ENCODE measurements at places on chromosomes 3 and 15.

- no peak for DNase-seq
These were observed 14.1 kb downstream of the LYSMD4 start for GRCh38 chr15:99719096-99719541.

GRCh38 chr3:135499426-135499825 lies 466.1 kb upstream of the PPP2R3A start:
- DNase-seq = no peak

DNA sequence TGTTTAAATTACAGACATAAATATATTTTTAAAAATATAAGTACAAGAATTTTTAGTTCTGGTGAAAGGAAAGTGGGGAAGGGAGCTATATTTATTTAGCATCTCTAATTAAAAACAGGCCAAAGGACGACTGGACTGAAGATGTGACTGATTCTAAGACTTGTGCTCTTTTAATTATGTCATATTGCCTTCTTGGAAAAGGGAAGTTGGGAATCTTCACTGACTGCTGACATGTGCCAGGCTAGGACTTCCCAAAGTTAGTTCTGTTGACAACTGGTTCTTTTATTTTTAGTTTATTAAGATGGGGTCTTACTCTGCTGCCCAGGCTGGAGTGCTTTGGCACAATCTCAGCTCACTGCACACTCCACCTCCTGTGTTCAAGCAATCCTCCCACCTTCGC lies 13.5 kb downstream of the CNOT10 start:
- no peak for DNase-seq

DNA sequence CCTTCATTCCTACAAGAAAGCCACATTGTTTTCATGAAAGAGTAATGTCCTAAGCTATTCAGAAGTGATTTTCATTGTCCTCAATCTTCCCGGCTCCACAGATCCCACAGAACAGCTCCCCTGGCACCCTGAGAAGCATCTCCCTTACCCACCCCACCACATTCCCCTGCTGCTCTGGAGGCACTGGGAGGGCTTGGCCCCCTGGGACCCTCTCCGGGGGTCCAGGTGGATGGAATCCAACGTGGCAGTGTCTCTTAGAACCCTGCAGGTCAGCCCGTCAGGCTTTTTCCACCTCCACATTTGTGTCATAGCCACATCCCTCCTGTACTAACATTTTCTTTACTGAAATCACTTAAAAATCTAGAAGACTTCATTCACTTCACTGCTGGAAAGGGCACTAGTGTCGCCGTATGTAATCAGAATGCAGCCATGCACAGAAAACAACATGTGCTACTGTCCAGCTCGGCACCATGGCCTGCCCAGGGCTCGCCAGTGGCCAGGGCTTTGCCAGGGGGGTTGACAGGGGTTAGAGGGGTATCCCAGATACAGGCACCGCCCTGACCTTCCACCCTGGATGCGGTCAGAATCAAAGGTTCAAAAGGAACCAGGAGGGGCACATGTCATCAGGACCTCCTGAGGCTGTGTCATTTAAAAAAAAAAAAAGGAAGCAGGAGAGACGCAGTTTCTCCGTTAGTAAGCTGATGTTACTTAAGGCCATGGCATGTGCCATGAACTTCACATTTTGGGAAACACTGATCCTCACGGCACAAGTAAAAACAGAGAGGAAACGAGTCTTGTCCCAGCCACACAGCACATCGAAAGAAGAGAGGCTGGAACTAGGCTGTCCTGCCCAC lies 106.3 kb downstream of the LSM3 start:
- DNase-seq = no peak

GRCh38 chr15:58066042-58066867 lies 744 bp upstream of the ALDH1A2 start:
- DNase-seq = peak; percentile 1

DNA sequence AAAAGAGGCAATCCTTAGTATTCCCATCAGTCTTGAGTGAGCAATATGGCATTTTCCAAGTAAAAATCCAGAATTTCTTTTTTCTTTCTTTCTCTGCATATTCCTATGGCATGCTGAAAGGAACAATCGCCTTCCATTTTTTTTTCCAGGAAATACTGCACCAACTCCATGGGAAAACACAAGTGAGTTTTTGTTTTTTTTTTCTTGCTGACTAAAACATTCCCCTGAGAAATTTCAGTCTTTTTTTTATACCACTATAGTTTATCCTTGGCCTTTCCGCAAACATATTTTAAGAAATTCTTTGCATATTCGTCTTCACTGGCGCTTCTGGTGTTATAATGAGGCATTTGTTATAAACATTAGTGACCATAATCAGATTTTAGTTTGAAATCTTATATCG lies 429.6 kb upstream of the MDFIC2 start:
- no peak for DNase-seq

DNA sequence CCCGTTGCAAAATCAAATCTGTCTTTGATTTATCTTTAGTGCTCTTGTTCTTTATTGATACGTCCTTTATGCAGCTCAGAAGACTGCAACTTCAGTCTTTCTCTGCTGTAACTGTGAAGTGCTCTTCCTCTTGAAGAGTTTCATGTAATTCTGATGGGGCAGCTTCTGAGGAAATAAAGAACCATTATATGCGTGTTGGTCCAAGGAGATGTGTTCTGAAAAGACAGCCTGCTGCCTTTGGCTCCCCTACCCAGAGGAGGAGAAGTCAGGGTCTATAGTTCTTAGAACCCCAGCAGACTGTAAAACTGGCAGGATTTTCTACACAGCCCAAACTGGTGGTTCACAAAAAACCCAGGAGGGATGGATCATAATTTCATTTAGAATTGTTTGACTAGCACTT lies 22.4 kb upstream of the ABHD10 start:
- DNase-seq = no peak

DNA sequence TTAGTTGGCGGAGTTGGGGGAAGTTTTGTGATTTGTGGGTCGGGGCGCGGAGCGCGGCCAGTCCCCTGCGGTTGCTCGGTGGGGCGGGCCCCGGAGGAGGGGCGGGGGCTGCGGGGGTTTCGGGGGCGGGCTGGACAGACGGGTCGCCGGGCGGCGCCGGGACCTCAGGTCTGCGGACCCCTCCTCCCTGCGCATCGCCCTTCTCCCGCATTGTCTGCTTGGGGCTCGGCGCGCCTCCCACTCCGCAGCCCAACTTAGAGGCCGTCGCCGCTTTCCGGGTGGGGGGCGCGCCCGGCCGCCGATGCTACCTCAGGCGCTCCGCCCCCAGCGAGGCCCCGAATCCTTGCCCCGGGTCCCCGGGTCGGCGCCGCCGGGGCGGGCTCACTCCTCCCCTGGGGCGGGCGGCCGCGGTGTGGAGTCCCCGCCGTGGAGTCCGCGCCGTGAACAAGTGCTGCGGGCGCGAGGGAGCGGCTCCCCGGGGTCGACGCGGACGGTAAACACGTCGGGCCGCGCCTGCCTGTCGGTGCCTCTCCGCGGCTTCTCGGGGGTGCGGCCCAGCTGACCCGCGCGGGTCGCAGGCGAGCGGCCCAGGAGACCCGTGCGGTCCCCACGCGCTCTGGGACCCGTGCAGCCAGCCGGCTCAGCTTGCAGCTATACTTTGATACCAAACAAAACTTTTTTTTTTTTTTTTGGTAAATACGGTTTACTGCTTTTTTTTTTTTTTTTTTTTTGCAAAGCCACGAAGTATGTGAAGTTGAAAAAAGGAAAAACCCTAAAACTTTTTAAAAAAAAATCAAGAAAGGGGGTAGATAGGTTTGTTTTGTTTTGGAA lies 624 bp downstream of the AKAP13 start:
- DNase-seq = no peak

- no peak for DNase-seq
These were observed 134.1 kb upstream of the MEF2A start for GRCh38 chr15:99431661-99432091.

- no peak for DNase-seq
These were observed 42.0 kb upstream of the SKOR1 start for GRCh38 chr15:67783303-67783702.
